Fibroblast of lung (primary cell): ENCODE measurements at places on chromosomes 2 and 18. TPM values are rescaled to one million over a fixed set of nuclear protein-coding genes. Genes with fewer than 3 reads are reported as not detected.

DNA sequence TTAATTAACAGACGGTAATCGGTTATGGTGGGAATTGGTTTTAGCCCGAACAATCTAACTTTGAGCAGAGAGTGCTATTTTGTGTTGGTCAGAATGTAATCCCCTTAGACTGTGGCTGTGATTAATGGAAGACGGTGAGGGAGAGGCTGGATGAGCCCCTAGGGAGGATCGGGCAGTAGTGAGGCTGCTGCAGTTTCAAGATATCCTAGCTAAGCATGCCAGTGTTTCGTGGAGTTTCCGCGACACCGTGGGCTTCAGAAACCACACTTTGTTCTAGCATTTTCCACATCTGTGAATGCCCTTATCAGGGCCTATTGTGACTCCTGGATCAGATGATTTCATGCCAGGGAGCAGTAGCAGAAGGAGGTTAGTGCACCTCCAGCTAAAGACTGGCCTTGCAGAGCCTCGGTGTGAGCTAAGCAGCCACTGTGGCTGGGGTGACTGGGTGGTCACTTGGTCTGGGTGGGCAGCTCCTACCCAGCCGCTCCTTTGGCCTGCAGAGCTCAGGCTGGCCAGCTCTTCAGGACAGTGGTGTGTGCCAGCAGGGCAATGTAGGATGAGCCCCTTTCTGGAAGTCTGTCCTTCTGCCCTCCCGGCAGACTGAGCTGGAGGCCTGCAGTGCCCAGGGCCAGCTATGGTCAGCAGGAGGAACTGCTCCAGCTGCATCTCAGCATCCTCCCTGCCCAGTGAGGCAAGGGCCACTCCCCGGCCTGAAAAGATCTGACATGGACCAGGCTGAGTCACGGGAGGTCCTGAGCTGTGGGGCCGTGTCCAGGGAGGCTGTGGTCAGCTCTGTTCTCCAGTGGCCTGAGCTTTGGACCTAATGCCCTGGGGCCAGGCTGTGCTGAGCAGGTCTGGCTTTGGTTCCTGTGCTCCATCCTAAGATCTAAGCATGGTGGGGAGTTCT is 142.6 kb upstream of the GPC1 start:
- no peak for DNase-seq

DNA sequence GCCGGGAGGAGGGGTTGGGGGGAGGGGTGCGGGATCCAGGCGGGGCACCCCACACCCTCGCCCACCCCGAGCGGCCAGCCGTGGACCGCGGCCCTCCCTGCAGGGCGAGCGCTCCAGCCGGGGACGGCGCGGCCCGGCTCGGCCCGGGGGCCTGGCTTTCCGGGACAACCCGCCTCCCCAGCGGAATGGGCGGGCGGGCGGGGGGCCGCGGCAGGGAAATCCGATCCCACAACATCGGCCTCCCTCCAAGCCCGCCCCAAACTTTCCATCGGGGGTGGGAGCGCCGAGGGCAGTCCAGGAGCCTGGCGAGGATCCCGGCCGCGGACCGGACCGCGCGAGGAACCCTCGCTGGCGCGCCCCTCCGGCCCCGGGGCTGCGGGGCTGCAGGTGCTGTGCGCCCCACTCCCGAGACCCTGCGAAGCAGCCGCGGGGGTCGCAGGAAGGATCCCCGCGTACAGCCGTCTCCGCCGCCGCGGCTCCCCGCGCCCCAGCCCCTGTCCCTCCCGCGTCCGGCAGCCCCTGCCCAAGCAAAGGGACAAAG is 529 bp downstream of the SEMA4C start:
- peak; percentile 83 for DNase-seq

DNA sequence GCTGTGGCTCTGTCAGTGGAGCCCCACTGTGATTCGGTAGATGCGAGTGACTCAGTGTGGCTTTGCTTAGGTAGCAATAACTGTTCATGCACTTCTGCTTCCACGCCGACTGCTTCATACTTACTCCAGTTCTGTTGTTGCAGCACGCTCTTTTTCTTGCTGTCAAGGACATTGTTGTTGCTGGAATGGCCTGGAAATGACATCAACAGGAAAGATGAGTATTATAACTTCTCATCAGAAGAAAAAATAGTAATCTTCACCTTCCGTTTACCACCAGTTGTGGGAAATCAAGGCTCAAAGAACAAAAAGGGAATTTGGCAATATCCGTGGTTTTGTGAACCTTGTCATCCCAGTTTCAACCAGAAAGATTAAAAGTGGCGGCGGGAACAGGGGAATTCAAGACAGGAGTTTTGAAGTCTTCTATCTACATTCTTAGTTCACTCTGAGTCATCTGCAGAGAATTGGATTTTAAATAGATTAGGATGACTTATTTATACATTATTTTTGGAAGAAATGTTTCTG is 8.3 kb downstream of the TM4SF20 start:
- peak; percentile 94 for DNase-seq

DNA sequence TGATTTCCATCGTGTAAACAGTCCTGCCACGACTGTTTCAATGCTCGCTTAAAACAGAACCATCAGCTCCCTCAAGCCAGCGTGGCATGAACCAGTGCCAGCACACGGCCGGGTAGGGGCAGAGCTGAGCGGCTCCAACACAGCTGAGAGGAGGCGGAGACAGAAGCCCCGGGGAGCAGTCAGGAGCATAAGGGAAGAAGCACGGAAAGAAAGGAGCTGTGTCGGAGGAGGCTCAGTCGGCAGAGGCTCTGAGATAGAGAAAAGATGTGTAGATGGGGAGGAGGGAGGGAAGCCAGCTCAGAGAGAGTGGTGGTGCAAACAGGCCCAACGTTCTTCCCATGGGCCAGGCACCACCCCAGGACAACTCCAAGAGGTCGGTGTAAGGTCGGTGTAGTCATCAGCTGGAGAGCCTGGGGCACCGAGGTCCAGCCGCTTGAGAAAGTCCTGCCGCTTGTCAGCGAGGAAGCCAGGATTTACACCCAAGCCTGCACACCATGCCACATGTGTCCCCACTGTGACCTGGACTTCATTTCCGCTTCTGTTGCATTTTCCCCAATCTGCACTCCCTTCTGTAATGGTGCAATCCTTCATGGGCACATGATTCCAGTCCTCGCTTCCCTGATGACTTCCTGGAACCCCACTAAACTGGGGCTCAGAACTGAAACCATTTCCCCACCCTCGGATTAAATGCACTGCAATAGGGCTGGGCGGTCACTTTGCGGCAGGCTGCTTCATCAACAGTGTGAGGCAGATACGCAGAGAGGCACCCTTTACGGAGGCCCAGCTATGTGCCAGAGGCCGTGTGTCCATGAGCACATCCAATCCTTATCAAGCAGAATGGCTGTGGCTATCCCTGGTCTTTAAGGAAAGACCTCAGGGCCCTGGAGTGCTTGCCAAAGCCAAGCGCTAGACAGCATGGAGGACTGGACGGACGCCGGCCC is 43.5 kb downstream of the CYP27C1 start:
- DNase-seq: peak; percentile 53

DNA sequence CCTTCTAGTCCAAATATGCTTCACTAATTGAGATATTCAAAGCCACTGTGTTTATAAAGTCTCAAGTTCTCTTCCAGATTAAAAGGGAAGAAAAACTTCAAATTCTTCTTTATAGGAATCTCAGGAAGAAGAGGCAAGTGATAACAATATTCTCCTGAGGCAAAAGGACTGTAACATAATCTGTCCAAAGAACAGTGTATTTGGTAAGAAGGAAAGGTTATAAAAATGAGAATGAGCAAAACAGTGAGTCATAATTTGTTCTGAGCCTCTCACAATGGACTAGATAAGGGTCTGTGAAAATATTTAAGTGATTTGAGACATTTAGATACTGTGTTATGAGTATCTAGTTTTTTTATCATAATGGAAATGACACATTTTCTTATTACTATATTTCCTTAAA is 44.3 kb downstream of the SNRPD1 start:
- DNase-seq: peak; percentile 60

DNA sequence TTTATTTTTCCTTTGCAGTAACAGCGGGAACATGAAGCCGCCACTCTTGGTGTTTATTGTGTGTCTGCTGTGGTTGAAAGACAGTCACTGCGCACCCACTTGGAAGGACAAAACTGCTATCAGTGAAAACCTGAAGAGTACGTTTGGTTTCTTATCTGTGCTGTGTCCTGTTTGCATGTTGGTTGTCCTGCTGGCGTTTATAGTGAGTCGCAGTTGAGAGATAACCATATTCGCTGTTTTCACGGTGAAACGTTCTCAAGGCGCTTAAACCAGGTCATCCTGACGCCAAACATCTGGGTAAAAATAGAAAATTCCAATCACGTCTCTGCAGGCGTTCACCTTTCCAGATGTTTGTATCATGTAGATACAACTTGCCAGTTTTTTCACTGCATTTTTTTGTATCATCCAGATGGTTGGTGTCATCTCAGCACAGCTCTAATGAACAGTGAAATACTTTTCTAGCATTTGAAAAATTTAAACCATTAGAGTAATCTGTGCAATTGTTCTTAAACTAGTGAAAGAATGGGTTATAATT is 21.2 kb downstream of the CLUL1 start:
- DNase-seq: no peak

DNA sequence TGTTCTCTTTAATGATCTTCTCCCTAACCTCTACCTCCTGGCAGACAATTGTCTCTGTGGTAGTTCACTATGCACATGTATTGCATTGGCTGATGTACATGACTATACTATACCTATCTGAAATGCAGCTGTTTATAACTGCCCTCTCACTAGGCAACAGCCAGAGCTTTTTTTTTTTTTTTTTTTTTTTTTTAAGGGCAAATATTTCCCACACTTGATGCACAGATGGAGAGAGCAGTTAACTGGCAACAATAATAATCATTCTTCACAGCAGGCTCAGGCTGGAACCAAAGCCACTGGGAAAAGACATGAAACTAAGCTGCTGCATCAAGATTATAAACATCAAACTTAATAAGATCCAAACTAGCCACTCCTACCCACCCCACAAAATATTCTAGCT is 707.7 kb downstream of the LRP1B start:
- DNase-seq: no peak

DNA sequence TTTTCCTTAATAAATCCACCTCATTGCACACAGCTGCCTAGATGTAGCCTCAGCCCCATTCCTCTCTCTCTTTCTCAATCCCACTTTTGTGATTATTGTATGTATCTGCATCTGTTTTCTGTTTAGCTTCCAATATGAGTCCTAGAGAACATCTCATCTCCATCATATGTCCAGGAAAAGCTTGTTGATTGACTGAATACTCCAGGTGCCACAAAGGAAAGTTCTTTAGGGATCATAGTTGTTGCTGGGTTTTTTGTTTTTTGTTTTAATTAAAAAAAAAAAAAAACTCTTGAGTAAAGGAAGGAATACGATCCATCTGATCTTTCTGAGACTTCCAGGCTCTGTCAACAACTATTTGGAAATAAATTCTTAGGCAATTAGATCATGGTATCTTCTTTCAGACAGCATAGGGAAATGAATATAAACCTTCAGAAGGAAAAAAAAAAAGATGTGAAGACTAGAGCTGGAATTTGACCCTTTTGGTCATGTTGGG is 42.5 kb downstream of the KIAA2012 start:
- DNase-seq: peak; percentile 79

GRCh38 chr2:111698743-111699554 is 185.0 kb downstream of the ANAPC1 start:
- DNase-seq: peak; percentile 100

GRCh38 chr18:54961016-54961423 is 1.8 kb upstream of the CCDC68 start:
- DNase-seq: no peak

DNA sequence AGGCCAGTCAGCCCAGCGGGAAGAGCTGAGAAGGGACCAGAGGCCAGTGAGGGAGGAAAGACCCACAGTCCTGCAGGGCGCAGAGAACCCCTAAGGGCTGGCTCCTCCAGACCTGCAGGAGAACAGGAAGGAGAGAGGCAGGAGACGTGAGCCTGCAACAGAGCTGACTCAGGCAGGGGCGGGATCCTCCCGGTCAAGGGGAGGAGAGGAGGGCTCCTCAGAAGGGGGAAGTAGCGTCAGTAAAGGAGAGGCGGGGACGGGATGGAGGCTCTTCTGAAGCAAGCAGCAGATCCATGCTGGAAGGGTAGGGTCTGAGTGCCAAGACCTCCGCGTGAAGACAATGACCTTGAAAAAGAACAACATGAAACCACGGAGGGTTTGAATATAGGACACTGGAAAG is 50.8 kb downstream of the TRABD2A start:
- DNase-seq: no peak

- DNase-seq: no peak
Measured at GRCh38 chr18:45708831-45709230, 15.2 kb upstream of the SLC14A1 start.

- peak; percentile 67 for DNase-seq
Measured at GRCh38 chr2:3512086-3512485, 7.2 kb downstream of the ADI1 start.

DNA sequence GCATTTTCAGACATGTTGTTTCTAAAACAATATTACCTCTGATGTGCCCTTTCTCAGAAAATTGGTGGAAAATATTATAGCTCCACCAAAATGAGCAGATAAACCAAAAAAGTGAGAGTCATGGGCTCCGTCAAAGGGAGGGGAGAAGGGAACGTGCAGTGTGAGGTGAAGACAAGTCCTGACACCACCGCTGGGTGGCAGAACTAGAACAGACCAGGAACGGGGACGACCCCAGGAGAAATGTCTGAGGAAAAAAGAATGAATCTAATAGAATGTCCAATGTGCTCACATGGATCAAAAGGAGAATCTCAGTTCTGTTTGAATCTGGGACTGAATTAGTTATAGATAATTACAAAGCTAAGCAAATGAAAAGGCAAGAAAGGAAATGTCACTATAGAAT is 22.6 kb upstream of the BCL2 start:
- DNase-seq: peak; percentile 22

- no peak for DNase-seq
Measured at GRCh38 chr2:67658820-67659219, 261.7 kb downstream of the ETAA1 start.

GRCh38 chr2:195672674-195673073 is 15.6 kb downstream of the SLC39A10 start:
- no peak for DNase-seq

DNA sequence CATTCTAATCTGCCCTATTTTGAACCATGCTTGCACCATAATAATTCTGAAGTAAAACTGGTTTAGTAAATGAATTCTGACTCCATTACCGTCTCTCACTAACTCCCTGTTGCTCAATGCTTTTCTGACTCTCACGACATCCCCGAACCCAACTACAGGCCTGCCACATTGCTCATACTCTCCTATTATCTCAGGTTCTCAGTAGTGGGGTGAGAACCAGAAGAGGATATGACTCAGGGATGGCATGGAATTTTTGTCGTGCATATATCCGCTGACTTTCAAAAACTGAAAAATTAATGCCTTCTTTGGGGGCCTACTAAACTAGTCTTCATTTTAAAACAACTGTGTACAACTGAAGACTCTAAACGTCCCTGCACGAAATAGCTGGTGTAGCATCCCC is 34.3 kb downstream of the NETO1 start:
- DNase-seq: peak; percentile 54

The DUSP2 gene
- total RNA-seq: 0.33 and 1.0 TPM in 2 replicates

The ZEB2 gene
- total RNA-seq: 68.8 and 91.0 TPM in 2 replicates

The CCDC68 gene
- 5.1 and 8.3 TPM in 2 replicates for total RNA-seq

The COBLL1 gene
- 5.1 and 10.1 TPM in 2 replicates for total RNA-seq

The ADCY3 gene
- 33.0 and 33.4 TPM in 2 replicates for total RNA-seq

The CHRNA1 gene
- total RNA-seq: 0.33 TPM in 1 of 2 replicates, not detected in the other

The CNDP1 gene
- not detected in 2 replicates for total RNA-seq

The METTL8 gene
- total RNA-seq: 10.8 and 16.7 TPM in 2 replicates
